Central memory CD8-positive, alpha-beta T cell (primary cell): ENCODE measurements at places on chromosomes 6 and 20.

- no peak for DNase-seq
Measured at GRCh38 chr6:160965893-160966292, 25.7 kb upstream of the MAP3K4 start.

DNA sequence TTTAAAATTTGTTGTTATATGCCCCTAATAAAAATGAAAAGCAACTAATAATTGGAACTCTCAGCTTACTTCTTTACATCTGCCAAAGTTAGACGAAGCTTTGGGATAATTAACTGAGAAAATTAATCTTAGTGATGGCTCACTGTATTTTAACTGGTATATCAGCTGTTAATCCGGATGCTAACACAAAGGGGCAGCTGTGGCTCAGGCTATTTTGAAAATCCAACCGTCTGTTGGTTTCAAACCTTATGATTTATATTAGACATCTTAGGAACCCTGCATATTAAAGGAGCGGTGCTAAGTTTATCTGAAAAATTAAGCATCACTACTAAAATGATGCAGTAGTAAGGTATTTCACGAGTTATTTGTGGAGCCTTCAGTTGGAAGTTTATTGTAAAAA lies 96.6 kb downstream of the AKAP7 start:
- DNase-seq = no peak

GRCh38 chr20:21102603-21103311 lies 3.4 kb downstream of the LINC00237 start:
- peak; percentile 44 for DNase-seq

DNA sequence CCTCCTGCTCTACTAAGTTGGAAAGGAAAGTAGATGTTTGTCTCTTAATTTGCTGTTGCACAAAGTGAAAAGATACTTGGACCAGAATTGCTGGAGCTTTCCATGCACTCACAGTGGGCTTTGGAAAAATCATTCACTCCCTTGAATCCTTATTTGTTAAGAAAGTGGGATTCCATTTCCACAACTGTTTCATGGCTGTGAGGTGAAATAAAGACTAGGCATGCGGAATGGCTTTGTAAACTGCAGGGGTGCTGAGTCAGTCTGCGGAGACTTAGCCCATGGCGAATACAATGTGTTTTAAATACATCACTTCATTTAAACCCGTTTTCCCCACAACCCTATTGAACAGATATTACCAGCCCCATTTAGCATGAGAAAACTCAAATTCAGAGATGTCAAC lies 36.8 kb upstream of the CLDN20 start:
- DNase-seq = no peak

DNA sequence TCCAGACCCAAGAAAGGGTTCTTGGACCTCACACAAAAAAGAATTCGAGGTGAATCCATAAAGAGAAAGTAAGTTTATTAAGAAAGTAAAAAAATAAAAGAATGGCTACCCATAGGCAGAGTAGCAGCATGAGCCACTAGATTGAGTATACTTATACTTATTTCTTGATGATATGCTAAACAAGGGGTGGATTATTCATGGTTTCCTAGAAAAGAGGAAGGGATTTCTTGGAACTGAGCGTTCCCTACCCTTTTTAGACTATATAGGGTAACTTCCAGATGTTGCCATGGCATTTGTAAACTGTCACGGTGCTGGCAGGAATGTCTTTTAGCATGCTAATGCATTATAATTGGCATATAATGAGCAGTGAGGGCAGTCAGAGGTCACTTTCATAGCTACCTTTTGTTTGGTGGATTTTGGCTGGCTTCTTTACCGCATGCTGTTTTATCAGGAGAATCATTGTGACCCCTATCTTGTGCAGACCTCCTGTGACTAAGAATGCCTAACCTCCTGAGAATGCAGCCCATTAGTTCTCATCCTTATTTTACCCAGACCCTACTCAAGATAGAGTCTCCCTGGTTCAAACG lies 44.3 kb downstream of the TENT5A start:
- DNase-seq = no peak

DNA sequence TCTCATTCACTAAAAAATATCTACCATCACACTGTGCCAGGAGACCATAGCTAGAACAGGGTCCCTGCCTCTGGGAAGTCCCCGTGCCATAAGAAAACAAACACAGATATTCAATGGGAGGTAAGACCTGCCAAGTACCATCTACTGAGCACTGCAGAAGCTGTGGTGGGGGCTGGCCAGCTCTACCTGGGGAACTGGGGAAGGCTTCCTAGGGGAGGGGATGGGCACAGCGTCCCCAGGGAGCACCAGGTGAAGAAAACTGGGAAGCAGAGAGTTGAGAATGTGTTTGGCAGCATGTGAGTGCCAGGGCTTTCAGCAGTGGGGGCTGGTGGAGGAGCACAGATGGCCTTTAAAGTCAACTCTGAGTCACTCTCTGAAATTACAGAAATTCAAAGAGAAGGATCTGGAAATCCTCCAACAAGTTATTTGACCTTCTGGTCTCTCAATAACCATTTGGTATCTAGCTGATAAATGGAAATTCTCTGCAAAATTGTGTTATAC lies 85.2 kb downstream of the SHLD1 start:
- no peak for DNase-seq

- DNase-seq = no peak
Measured at GRCh38 chr6:31900917-31901414, 920 bp downstream of the ZBTB12 start.

DNA sequence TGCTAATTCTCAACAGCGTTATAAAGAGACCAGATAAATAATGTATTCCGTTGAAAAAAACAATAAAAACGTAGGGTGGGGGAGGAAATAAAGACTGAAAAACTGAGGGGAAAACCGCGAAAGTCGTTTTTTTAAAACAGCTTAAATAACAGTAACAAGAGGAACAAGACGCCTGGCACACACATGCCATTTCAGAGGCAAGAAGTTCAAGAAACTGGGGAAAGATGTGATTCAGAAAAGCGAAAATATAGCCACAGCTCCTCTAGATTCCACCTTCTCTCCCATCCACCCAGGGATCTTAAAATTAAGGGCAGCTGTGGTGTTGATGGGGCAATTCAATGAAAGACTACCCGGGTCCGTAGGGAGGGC lies 1.3 kb downstream of the EPB41L2 start:
- no peak for DNase-seq
